ENCODE measurements at places on chromosomes 7 and 10.

GRCh38 chr7:82507365-82507975, 63.9 kb upstream of the CACNA2D1 start:
- DNase-seq = no peak

- no peak for DNase-seq
Measured at GRCh38 chr10:63783882-63784281, 262.7 kb downstream of the REEP3 start.

DNA sequence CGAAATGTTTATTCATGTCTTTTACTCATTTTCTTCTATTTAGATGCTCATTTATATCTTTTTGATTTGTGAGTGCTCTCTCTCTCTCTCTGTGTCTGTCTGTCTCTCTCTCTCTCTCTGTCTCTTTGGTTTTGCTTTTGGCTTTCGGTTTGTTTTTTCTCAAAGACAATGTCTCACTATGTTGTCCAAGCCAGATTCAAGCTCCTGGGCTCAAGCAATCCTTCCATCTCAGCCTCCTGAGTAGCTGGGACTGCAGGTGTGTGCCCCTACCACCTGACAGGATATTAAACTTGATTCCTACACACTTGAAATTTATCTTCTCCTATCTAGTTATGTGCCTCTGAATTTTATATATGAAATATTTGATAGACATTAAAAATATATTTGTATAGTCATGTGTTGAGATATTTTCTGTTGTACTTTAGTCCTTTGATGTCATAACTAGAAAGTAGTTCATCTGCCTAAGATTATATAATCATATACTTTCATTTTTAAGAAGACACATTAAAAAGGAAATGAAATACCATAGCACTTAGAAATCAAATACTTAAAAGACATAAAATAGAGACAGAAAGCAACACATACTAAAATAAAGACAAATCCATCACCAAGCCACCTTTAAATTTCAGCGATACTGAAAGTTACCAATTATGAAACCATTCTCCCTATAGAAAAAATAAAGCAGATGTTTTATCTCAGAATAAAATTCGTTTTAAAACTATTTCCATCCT, 68.1 kb upstream of the SFMBT2 start:
- DNase-seq = no peak

DNA sequence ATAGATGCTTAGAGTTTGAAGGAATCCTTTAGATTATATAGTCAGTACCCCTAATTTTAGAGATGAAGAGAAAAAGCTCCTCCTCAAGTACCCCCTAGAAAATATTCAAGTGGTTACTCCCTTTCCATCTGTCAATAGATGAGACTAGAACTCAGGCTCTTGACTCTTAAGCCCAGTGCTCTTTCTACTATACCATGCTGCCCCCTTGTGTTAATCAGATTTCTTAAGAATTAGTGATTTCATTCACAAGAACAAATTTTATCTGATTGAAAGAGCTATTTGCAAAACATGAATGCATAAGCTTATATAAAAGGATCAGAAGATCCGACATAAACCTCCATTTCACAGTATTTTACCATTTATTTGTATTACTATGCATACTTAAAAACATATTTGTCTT, 179.3 kb downstream of the TFEC start:
- no peak for DNase-seq

DNA sequence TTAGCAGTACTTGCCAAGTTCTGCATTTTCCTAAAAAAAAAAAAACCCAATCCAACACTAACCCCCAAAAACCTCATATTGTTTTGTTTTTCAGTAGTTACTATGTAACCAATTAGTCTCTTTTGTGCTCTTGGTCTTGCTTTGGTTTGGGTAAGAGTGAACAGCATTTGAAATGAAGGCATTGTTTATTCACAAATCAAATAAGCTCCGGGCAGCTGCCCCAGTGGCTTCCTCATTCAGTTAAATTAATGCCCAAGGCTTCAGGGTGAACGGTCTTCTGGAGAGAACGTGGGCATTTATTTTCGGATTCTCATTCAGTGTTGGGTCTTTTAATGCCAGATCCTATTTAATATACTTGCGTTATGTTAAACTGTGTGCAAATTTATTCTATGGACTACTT, 108.7 kb downstream of the GFRA1 start:
- no peak for DNase-seq

All from coronary artery (tissue), 2 donors.